Activated T-helper 1 cell treated with anti-CD3 and anti-CD28 coated beads, Interleukin-2, amount 50 U/mL, for 16 hours (primary cell): ENCODE measurements at places on chromosomes 7 and 10.

GRCh38 chr10:5818894-5819293 is 5.7 kb upstream of the GDI2 start:
- DNase-seq = no peak

GRCh38 chr10:35995485-35995884 is 353.4 kb upstream of the FZD8 start:
- DNase-seq = no peak

DNA sequence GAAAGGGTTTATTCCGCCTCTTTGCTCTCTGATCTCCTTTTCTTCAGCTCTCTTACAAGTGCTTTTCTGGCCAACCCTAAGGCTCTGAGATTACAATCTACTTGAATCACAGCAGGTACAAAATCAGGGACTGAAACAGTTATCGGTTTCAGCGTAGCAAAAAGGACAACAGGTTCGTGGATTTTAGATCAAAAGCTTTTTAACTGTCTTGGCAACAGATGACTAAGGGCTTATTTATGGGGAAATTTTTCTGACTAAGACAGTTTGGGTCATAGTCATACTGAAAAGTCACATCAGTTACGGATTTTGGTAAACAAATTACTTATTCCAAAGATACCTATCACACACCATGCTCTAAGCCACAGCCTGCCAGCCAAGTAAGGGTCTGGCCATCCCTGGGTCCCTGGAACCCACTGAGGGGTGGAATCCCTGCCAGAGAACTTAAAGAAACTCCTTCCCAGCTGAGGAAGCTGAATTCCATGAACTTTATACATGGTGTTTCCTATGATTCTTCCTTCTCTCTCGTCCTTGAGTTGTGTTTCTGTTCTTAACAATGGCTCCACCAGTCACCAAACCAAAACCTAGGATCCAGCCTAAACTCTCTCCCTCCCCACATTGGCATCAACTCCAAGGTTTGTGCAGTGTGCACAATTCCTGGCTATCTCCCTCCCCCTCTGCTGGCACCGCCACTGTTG is 169.3 kb downstream of the FAM107B start:
- no peak for DNase-seq

DNA sequence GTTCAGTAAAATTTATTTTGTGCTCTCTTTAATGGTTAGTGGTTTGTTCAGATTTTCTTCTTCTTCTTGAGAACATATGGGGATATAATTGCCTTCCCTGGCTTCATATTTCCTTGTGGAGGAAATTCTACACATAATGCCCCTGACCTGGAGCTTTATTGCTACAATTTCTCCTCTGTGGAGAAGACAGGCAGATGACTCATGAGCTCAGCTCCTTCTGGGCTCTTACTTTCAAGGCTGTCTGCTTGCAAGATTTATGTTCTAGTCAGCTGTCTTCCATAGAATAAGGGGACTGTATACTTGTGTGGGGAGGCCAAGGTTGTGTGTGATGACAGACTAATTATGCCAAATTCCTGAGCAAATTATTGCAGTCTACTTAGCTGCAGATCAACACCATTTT is 1.6 kb downstream of the LRRD1 start:
- DNase-seq = no peak

GRCh38 chr7:128448751-128449302 is 6.9 kb upstream of the HILPDA start:
- no peak for DNase-seq

GRCh38 chr7:3201306-3201705 is 99.7 kb upstream of the SDK1 start:
- DNase-seq = no peak

DNA sequence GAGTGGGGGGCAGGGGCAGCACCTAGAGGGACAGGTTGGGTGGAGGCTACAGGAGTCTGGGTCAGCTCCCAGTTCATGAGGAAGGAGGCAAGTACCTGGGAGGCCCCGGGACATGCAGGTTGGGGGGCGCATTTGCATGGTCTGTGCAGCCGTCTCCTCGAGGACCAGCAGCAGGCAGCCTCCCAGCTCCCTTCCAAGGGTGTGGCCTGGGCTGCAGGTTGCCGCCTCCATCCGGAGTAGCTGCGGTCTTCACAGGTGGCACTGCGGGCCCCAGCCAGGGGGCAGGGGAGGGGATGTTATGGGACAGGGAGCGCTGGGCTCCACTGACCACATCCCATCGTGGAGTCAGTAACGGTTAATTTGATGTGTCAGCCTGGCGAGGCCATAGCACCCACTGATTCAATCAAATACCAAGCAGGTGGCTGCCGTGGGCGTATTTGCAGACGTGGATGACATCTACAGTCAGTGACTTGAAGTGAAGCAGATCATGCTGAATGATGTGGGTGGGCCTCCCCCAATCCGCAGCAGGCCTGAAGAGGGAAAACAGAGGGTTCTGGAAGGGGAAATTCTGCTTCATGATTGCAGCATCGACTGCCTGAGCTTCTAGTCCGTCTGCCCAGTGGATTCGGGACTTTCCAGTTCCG is 81.6 kb downstream of the PRKAG2 start:
- DNase-seq = no peak

DNA sequence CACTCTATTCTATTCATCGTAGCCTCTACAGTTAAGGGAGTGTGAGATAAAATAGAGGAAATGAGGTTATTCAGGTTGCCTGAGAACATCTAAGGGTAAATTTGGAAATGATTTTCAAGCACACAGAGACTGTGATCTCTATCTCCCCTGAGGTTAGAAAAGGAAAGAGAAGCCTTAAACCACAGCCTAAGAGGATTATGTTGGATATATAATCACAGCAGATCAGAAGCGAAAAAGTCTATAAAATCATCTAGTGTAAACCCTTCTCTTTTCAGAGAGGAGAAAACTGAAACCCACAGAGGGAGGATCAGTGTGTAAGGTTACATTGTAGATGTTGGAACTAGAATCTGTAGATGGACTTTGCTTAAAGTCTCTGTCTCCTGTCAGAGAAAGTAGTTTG is 90.6 kb upstream of the SEMA3E start:
- no peak for DNase-seq

DNA sequence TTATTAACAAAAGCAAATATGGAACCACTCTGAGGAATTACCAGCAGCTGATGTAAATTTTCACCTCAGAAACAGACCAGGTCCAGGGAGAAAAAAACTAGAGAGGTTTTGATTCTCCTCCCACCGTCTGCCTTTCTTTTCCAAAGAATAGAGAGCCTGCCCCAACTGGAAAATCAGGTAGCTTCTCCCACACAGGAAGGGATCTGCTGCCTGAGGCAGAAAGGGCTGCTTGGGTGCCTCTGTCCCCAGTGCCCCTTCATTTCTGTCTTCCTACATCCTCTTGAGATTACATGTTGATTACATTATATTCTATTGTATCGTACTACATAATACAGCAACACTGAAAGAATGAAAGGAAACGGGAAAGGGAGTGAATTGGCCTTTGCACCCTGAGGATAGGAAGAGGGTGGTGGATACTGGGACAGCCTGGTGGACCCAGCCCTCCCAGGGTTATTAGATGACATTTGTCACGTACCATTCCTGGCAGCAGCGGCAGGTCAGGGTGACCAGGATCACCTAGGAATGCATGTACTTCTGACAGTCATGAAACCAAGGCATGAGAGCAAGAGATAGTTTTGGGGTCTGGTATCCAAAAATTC is 8.9 kb downstream of the ST8SIA6 start:
- DNase-seq = no peak

DNA sequence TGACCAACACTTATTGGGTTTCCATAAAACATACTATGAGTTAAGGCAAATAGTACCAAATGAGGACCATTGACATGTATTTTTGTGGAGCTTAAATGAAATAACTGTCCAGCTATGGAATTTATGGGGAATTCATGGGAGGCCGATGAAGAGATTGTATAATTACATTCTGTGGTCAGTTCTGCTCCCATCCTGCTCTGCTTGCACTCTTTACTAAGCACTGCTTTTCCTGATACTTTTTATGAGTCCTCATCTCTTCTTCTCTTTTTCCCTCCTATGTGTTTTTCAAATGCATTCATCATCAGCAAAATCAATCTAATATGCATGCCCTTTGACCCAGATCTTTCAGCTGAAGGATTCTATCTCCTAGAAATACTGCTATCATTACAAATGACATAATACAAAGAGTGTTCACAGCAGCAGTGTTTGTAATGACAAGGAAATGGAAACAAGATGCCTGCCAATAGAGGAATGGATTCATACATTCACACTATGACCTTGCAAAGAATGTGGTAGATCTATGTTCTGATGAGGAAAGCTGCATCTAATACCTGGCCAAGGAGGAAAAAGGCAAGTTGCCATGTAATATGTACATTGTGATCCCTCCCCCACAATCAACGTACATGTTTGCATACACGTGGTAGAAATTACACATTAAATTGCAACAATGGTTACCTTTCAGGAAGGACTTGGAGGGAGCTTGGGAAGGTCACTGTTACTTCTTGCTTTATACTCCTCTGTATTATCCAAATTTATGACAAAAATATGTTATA is 73.9 kb downstream of the PCGF5 start:
- DNase-seq = no peak

- no peak for DNase-seq
Measured at GRCh38 chr7:158266817-158267741, 320.5 kb downstream of the PTPRN2 start.

DNA sequence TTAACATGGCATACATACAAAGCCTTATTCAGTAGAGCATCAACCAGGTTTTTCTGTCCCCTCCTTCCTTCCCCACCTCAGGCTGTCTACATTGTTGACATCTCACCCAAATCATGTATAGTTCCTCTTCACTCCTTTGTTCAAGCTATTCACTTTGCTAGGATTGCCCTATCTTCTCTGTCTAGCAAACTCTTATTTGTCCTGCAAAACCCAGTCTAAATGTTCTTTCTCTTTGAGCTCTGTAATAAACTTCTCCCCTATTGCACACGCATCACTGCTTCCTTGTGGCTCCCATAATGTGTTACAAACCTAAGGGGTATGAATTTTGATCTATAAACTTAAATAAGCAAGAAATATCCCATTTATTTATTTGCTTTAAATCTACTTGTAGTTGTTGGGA is 36.8 kb downstream of the MYPN start:
- no peak for DNase-seq

DNA sequence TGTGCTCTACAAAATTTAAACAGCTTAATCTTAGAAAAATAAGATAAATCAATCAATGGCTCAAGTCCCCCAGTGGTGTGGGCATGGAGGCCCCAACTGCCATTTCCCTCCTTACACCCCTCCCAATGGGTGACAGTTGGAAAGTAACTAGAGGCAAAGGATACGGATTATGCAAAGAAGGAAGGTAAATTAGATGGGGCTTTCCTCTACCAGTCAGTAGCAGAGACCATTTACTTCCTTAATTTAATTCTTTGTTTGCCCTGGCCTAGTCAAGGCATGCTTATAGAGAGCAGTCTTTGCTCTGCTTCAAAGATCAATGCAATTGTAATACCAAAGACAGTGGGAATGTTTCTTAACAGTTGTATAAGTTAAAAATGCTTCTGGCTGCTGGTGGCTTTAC is 63.3 kb upstream of the PAPSS2 start:
- no peak for DNase-seq

DNA sequence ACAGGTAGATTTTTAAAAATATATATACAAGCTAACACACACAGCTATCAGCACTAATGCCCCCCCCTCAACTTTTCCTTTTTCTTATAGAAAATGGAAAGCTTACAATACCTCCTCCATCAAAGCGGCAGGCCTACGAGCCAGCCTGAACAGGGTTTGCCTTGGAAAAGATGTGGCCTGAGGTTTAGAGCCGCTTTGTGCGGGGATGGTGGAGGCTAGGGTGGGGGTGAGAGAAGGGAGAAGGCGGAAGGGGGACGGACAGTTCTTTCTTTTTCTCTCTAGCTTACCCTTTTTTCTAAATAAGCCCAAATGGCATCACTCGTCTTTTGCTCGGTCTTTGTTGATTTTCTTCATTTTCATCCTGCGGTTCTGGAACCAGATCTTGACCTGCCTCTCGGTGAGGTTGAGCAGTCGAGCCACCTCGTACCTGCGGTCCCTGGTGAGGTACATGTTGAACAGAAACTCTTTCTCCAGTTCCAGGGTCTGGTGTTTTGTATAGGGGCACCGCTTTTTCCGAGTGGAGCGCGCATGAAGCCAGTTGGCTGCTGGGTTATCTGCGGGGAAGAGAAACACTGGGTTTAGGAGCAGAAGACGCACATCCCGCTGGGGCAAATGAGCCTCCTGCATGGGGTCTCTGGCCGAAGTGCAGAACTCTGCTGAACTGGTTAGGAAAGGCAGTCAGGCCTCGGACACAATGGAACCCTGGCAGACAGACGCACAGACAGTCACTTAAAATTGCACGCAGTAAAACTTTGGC is 1.9 kb downstream of the HOXA9 start:
- no peak for DNase-seq

DNA sequence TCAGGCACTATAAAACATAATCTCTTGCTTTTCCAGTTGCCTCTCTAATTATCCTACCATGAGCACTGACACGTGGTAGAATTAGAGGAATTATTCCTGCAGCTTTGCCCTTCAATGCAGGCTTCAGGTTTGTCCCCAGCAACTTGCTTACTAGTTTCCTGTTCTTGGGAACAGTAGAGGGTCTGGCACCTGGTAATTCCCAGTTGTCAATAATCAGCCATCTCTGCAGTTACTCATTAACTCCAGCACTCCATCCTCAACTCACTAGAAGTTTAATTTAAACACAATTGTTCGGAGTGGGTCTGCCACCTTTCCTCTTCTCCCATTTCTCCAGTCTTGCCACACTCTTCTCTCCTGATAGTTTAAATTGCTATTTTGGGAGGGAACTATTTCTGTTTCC is 324.3 kb upstream of the KIAA1217 start:
- no peak for DNase-seq
